ENCODE measurements at places on chromosomes 6 and 20.

DNA sequence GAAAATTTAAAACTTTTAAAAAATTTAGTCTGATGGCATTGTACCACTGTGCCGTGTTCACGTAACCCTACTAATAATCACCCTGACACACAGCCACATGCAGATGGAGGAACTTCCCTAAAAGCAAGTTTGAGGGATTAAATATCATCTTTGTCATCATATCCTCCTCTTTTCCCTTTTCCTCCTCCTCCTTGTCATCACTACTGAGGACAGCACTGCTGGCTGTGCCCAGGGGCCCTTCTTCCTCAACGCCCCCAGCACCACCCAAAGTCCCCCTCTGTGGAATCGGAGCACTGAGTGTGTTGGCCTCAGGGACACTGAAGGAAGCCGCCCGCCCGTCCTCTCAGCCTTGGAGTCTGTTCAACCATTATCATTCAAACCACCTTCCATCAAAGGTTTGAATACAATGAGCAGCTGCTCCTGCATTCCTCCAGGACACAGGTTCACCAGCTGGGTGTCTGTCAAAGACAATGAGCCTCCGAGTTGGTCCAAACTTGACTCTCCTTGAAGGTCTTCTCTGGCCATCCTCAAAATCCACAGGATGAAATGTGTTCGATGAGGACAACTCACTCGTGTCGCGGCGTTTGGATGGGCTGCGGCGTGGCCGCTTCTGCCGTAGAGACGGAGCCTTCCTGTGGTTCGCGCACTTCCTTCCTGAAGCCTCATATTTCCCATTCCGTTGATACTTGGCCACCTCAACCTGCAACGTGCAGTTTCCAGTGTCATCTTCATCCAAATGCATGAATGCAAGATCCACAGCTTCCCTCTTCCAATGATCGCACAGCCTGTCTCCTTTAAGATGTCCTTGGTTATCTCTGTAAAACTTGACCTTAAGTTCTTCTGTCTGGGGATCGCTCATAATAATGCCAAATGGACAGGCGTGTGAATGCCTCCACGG, 23.3 kb downstream of the NQO2 start:
- no peak for DNase-seq

GRCh38 chr20:46144432-46145025, 26.4 kb downstream of the CD40 start:
- peak; percentile 47 for DNase-seq

DNA sequence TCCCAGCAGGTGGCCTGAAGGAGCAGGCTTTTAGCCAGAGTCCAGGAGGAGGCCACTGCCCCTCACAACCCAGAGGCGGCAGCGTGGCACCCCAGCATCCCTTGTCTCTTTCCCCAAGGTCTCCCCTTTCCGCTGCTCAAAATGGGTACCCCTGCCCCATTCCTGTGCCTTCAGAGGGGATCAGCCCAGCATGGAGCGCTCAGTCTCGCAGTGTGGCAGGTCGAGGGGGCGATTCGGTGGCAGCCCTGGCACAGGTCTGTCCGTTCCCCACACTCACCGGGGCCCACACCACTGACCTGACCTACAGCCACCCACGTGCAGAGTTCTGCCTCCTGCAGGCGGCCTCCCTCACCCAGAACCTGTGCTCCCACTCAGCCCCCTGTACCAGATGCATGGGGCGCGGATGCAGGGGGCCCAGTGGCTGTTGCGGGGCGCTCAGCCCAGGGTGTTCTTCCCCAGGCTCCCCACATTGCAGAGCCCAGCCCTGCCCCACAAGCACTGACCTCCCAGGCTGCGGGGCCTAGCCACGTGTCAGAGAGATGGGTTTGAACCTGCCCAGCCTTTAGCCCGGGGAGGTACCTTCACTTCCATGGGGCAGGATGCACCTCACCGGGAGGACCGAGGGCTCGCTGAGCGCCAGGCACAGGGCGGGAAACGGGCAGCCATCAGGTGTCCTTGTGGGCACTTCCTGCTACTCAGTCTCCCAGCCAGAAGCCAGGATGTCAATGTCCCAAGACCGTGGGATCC, 41.8 kb downstream of the DSTN start:
- peak; percentile 78 for DNase-seq

GRCh38 chr20:49811825-49812506, 662 bp upstream of the SLC9A8 start:
- DNase-seq: no peak

- no peak for DNase-seq
Measured at GRCh38 chr20:57312138-57312537, 17.5 kb upstream of the SPO11 start.

DNA sequence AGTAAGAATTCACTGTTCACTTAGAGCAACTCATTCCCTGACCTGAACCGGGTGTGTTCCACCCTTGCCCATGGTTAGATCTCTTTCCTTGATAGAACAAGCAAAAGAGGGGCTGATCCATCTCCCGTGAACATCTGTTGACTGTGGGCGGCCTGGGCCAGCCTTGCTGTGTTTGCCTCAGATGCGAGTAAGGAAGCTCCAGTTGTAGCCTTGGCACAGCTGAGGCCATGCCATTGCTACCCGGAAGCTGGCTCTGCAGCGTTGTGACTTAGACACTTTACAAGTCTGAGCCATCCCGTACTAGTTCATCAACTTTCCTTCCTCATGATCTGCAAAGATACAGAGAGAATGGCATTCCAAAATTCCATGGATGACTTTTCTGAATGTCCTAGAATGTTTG, 139.0 kb downstream of the MAP3K4 start:
- no peak for DNase-seq
